ENCODE measurements at places on chromosomes 2 and 18.
A peak's percentile ranks its signal among the peaks of the same experiment; 100 is the strongest.

DNA sequence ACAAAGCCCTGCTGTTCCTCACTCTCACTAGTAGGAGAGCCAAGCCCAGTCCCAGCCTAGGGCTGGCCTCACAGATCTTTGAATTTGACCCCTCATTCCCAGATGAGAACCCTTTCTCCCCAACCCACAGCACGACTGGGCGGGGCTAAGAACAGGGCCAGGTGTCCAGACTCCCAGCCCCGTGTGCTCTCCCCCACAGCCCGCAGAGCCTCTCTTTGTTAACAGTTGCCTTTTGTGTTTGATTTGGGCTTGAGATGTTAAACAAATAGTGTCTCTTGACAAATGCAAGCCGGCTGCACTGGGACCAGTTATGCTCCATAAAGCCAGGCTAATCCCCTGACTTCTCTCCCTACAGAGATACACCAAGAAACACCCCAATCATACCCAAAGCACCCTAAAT is 4.7 kb upstream of the KCNK3 start:
- no peak for DNase-seq

DNA sequence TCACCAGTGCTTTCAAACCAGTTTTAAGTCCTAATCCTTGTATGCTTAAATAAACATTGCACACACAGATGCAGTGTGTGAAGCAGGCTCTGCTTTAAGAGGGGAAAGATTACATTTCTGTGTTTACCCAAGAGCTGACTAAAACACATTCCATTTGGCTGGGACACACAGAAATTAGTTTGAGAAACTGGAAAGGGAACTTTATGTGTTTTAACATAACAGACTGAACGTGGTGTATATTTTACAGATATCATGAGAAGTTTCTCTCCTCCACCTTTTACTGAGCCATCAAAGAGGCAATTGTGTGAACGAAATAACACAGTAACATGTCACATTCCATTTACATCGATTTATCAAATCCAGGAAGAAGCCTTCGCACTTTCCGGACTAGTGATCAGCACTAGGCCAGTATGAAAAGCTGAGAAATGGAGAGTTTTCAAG is 121.8 kb downstream of the MAIP1 start:
- no peak for DNase-seq

- peak; percentile 3 for DNase-seq
Measured at GRCh38 chr18:72086421-72086820, 457.7 kb downstream of the CBLN2 start.

GRCh38 chr2:181174611-181175580 is 194.5 kb downstream of the UBE2E3 start:
- no peak for DNase-seq

DNA sequence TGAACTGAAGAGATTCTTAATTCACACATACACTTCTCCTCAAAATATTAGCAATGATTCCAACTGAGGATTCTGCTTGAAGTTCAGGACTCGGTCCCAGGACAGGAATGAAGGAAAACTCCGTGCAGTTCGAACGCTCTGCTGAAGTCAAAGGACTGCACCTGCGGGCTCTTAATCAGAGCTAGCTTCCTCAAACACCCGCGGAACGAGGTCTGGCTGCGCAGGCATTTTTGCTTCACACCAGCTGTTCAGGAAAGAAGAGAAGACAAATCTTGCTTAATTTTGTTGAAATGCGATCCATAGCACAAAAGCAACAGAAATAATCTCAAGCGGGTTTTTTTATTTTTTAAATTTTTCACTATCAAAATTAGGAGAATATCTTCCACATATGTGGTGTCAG is 175.6 kb downstream of the LAMA1 start:
- DNase-seq: no peak

DNA sequence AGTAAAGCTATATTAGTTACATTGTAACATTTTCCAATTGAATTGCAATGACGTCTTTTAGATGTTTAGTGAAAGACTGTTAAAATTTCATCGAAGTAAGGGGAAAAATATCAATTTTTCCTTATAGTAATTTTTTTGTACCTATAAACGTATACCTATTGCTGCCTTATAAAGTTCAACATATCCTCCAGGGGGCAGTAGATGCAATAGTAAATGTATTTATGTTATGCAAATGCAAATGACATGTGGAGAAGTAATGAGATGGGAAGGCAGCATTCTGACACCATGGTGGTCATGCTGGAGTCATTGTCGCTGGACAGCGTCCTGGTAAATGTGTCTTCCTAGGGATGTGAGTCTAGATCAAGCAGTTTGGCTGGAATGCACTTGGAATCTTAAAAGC is 38.7 kb downstream of the MSTN start:
- peak; percentile 37 for DNase-seq

DNA sequence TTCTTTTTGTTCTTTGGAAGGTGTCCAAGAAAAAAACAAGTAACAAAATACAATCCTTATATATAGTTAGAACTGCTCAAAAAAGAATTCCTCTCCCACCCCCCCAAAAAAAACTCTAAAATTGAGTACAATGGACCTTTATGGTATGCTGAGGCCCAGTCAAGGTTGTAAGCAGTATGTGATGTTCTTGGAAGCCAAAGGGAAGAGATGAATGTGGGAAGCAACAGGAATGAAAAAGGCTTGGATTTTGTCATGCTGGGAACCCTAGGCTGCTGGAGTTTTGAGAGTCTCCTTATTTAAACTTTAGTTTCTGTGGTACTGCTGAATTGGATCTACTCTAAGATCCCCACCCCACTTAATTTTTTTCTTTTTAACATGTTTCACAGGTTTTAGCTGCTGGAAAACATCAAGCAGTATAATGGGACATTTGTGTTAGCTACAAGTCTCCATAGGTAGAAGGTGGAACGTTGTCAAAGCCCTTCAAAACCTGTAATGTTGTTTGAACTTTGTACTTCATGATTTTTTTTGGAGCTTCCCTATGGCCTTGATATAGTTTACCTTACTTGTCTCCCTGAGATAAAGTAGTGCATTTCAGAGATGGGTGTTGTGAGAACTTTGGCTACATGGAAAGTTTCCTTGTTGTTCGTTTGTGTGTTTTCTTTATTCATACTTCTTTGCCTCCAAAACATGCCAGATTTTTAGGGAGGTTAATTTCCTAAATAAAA is 57.7 kb downstream of the PHLPP1 start:
- DNase-seq: no peak

DNA sequence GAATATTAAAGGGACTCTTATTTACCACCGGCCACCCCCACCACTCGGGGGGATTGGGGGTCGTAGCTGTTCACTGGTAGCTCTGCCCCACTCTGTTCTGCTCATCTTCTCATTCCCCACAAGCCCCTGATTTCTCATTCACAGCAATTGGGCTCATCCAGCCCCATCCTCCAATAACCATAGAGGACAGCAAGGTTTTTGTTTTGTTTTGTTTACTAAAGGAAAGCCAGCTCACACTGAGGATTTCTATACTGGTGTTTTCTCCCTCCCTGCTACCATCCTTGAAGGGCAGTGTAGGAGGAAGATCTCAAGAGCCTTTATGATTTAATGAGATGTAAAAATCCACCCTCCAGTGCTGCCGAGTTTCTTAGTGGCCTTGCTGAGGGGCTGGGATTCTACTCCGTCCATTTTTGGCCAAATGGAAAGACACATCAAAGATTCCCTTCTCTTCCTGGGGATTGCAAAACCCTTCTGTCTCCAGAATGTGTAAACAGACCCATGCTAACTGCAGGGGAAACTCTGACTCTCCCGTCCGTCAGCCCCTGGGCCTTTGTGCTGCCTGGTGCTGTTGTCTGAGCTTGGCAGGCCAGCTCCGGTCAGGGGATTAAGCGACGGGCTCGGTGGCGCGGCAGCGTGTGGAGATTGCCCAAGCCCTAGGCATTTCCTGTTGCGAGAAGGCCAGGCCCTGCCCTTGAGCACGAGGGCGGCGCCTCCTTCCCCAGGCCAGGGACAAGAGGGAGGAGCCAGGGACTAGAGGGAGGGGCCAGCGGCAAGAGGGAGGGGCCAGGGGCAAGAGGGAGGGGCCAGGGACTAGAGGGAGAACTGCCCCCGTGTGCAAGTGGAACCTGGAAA is 165.0 kb downstream of the ANTXR1 start:
- DNase-seq: peak; percentile 96

GRCh38 chr2:136916131-136916530 is 150.8 kb downstream of the THSD7B start:
- DNase-seq: no peak

DNA sequence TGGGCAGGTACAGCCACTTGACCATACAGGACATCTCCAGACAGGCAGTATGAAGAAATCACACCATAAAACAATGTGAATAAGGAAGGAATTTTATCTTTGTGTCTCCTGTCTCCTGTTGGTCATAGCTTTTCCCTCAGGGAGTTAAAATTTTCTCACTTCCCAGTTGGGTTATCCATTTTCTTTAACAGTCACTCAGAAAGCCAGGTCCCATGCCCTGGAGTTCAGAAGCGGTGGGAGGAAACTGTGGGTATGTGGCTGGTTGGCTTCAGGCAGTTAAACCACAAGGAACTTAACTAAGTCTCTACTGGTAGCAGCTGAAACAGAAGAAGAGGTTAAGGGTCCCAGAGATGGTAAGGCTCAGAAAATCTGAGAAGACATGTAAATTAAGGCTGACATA is 6.5 kb upstream of the SMAD2 start:
- peak; percentile 94 for DNase-seq

DNA sequence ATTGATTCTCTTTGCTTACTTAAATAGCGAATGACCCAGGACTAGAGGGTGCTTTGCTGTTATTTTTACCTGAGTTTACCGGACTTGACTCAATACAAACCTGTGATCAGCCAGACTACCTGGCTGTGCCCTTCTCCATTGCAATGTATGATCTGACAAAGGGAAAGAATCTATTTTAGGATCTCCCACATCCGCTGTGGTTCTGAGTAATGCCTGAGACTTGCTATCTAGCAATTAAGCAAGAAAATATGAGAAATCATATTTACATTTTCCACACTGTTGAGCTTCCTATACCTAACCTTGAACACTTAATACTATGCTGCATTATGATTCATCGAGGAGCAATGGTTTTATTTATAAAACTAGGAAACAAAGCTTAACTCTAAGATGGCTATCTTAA is 215.2 kb downstream of the RAD51AP2 start:
- peak; percentile 61 for DNase-seq

GRCh38 chr2:69945441-69945840 is 16.0 kb downstream of the ASPRV1 start:
- peak; percentile 83 for DNase-seq

DNA sequence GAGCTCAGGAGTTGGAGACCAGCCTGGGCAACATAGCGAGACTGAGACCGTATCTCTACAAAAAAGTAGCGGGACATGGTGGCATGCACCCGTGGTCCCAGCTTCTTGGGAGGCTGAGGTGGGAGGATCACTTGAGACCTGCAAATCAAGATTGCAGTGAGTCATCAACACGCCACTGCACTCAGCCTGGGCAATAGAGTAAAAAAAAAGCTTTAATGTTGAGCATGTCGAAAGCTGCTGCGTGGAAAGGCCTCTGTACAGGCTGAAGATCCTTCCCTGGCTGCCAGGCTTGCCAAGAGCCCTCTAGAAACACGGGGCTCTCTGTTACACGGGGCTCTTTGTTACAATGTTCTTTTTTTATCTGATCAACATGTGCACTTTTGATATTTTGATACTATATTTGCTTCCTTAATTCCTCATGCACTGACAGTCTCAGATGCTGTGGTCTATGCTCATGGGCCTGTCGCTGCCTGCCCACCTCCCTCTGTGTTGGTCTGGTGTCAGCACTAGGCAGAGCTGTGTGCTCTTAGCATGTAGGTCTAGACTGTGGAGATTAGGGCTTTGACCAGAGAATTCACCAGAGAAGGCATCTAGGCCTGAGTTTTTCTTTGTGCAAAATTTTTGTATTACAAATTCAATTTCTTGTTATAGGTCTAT is 18.7 kb downstream of the CLK1 start:
- DNase-seq: no peak

DNA sequence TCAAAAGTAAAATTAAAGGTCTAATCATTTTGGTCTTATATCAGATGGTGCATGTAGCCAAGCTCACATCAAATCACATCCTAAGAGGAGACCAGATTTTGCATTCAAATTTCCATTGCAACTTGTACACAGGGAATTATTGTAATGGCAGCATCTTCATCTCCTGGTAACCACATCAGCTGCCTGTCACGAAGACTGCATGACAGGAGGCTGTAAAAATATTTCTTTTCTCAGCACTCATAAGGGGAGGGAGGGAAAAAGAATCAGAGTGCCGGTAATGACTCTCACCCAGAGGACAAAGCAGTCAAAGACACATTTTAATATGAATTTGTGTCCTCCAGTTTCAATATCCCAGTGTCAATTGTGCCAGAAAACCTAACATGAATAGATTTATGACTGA is 216.7 kb downstream of the TMEM163 start:
- DNase-seq: no peak

- peak; percentile 63 for DNase-seq
Measured at GRCh38 chr2:20288642-20289340, 61.9 kb downstream of the PUM2 start.

- DNase-seq: no peak
Measured at GRCh38 chr2:146697307-146697706, 1147.5 kb upstream of the ACVR2A start.

- no peak for DNase-seq
Measured at GRCh38 chr2:84631047-84631446, 114.7 kb downstream of the DNAH6 start.

DNA sequence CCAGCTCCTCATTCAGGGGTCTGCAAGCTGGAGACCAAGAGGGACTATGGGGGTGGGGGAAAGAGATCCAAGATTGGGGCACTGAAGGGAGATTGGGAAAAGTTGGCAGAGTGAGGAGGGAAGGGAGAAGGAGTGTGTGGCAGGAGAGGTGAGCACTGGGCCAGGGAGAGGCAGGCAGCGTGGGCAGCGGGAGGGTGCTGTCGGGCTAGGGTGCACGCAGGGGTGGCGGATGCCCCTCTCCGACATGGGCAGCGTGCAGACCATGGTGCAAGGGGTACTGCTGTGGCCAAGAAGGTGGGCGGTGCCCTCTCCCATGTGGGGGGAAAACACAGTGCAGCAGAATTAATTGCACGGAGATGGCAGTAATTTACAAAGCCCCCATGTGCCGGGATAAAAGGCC is 74.1 kb downstream of the CELF4 start:
- no peak for DNase-seq

DNA sequence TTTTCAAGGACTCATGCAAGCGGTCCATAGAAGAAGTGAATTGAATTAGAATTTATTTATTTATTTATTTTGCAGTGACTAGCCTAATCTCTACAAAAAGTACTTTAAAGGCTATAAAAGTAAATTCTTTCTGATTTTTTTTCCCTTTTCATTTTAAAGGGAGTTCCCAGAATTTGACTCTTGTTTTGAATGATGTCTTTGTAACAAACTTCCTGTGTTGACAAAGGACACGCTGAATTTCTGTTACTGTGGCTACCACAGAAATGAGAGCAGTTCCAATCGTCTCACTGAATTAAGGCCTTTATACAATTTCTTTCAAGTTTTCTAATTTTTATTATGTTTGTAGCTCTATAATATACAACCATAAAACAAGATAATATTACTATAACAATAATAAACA is 46.3 kb upstream of the LPIN2 start:
- DNase-seq: no peak

- no peak for DNase-seq
Measured at GRCh38 chr2:110755491-110756078, 23.2 kb downstream of the ACOXL start.

- DNase-seq: no peak
Measured at GRCh38 chr2:68391869-68392268, 26.8 kb downstream of the PLEK start.

- DNase-seq: no peak
Measured at GRCh38 chr2:206521115-206521514, 77.8 kb downstream of the ADAM23 start.

- DNase-seq: peak; percentile 88
Measured at GRCh38 chr18:3305354-3305762, 43.4 kb downstream of the MYL12B start.
